ENCODE measurements at places on chromosomes 4 and X.

DNA sequence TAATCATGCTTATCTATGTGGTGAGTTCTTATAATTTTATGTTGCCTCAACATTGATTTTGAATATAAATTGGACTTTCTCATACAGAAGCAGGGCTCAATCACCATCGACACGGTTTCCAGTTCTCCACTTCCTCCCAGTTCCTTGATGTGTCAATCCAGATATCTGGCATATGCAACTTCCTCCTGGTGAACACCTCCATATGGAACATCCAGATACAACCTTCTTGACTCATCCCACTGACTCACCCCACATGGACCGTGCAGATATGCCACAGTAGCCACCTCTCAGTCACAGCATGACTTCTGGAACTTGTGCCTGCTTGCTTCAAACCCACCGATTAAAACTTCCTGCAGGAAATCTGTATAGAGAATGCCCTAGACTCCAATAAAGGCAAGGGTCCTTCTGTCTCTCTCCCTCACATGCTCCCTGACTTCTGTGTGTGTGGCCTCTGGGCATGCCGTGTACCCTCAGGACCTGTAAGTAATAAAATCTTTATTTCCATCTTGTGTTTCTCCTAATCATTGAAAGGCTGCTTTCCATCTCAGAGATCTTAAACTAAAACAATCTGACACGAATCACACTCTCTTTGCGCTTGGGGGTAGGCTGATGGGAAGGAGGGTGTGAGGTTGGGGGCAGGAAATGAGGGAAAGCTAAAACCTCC lies 67.0 kb downstream of the HTRA3 start:
- peak; percentile 90 for DNase-seq

DNA sequence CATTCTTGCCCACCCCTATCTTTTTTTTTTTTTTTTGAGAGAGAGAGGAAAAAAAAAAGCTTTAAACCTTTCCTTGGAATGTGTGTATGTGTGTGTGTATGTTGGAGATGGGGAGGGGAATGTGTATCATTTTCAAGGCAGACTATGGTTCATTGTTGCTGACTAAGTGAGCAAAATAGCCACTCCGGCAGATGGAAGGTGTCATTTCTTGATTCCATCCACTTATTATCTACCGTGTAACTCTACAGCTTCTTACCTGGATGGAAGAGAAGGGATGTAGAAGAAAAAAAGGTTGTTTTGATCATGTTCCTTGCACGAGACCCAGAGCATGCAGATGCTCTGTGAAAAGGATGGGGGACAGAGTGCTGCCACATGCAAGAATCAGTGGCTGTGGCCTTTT lies 5.9 kb upstream of the GK2 start:
- DNase-seq, result no peak

DNA sequence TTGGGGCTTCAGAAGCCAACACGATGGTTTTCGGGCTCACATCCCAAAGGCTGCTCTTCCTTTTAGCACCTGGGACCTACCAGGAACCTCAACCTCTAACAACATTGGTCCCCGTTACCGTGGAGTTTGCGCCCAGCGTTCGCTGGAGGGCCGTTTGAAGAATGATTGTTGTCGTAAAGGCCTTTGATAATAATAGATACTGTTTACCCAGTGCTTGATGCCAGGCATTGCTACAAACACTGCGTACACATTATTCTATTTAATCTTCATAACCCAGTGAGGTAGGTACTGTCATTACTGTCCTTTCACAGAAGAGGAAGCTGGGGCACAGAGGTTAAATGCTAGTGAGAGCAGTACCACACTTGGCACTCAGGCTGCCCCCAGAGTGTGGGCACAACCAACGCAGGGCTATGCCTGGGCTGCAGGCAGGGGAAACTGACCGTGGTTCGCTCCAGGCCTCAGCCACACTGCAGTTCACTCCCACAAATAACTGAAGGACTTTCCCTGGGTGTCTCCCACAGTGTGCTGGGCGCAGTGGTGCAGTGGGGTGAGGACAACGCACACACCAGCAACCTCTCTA lies 1.0 kb upstream of the ACSL1 start:
- DNase-seq, result no peak

DNA sequence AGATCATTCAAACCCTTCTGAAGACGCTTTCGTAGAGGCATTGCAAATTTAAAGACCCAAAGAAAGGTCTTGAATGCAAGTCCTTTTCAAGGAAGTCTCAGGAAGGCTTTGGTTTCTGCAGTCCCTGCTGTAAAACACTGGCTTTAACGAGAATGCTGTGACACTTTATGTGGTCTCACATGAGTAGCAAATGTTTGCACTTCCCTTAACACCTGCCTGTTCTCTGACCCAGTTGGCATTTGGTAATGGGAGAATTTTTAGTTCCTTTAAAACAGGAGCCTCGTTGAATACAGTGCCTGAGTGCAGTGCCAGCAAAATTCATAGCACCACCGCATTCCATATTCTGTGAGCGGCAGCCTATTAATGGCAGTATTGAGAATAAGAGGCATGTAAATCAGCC lies 330.5 kb upstream of the PRKX start:
- no peak for DNase-seq

All from OCI-M1 (cell line).